MCF 10A (cell line): ENCODE measurements at places on chromosomes 2 and 18. TPM values are rescaled to one million over a fixed set of nuclear protein-coding genes. Genes with fewer than 3 reads are reported as not detected.

- no peak for DNase-seq
Measured at GRCh38 chr2:219183151-219183772, 5.2 kb downstream of the RETREG2 start.

LRP1B gene
- not detected in 2 replicates for total RNA-seq

DNA sequence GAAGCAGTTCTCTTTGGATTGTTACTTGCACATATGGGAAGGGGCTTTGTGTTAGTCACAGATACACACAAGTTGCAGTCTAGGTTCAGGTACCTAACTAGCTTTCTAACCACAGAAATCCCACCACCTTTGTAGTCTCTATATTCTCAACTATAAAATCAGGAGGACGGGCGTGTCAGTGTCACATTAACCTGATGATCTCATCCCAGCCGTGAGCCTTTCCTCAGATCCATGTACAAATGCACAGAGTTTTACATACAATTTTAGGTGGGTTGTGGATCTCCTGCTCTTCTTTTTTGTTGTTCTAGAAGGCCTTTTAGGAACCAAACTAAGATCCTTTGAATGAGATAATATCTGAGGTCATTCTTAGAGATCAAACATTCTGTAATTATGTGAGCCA lies 94.0 kb downstream of the ZNF532 start:
- no peak for DNase-seq

TWIST2 gene
- 30.2 and 31.6 TPM in 2 replicates for total RNA-seq

GRCh38 chr2:183035954-183036669 lies 2.1 kb downstream of the NCKAP1 start:
- no peak for DNase-seq

KCNS3 gene
- 0.84 and 1.7 TPM in 2 replicates for total RNA-seq

DNA sequence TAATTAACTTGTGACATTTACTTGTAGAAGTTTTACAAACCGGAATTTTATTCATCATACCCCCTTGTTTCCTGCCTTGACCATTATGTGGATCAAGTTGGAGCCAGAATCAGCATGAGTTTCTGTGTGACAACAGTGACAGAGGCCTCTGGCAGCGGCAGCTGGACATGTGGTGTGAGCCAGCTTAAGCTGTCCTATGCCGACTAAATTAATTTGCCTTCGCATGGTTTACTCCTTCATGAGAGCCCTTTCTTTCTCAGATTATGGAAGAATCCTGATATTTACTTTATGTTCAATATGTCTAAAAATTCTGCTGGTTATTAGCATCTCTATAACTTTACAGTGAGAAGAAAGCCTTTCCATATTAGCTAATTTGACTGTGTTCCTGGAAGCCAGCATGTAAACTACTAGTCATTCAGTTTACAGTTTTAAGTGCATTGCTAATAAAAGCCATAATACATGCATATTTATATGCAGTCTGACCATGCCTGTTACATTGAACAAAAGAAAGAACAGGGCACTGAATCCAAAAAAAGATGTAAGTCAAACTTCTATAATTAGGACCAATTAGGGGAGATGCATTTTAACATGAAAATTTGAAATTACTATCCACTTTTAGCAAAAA lies 495.8 kb upstream of the ACVR2A start:
- no peak for DNase-seq

- DNase-seq, result no peak
Measured at GRCh38 chr2:195269220-195269619, 387.8 kb upstream of the SLC39A10 start.

GRCh38 chr18:10374195-10374594 lies 80.2 kb upstream of the APCDD1 start:
- DNase-seq, result no peak

DNA sequence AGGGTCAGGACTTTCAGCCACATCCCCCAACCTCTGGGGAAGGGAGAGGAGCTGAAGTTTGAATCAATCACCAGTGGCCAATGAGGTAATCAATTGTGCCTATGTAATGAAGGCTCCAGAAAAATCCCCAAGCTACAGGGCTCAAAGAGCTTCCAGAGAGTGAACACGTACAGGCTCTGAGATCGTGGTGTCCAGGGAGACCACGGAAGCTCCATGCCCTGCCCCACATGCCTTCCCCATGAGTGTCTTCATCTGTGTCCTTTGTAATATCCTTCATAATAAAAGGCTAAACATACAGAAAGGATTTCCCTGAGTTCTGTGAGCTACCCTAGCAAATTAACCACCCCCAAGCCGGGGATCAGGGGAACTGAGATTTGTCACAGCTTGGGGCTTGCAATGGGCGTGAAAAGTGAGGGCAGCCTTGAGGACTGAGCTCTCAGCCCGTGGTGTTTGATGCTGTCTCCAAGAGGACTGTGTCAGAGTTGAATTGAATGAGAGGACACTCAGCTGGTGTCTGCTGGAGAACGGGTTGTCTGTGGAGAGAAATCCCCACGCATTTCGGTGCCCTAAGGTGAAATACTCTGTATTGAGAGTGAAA lies 25.5 kb upstream of the TUBB6 start:
- DNase-seq, result peak; percentile 37

DNA sequence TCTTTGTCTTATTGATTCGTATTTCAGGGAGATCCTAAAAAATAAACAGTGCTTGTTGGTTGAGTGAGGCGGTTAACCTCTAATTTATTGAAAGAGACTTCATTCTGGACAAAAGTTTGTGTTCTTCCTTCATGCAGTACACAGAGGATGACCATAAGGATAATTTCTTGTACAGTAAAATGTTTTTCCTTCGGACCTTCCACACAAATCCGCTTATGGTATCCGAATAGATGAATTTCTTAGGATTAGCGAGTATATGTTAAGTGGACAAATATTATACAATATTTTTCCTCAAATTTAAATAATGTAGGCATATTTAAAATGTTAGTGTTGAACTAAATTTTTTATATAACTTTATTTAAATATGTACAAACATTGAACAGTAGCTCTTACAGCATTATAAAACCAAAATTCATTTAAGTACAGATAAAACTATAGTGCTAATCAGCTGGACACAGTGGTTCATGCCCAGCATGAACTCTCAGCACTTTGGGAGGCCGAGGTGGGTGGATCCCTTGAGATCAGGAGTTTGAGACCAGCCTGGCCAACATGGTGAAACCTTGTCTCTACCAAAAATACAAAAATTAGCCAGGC lies 84.4 kb downstream of the LPIN1 start:
- no peak for DNase-seq

SERPINB13 gene
- 0.49 TPM in 1 of 2 replicates, not detected in the other for total RNA-seq

ANKRD36C gene
- 14.5 TPM in 2 replicates for total RNA-seq

DNA sequence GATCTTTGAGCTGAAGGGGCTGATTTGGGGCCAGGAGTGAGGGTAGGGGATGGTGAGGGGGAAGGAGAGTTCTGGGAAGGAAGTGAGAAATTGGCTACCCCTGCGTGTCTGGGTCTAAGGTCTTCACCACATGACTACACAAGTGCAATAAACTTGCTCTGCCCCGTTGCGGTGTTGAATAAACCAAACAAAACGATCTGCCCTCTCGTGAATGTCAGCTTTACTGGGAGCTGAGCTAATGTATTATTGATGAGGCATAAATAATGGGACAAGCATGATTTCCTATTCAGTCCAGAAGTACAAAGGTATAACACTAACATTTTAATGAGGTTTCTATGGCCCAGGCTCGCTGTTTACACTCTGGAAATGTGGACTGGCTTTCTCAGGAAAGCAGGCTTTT lies 8.0 kb upstream of the CFAP221 start:
- DNase-seq, result no peak

DNA sequence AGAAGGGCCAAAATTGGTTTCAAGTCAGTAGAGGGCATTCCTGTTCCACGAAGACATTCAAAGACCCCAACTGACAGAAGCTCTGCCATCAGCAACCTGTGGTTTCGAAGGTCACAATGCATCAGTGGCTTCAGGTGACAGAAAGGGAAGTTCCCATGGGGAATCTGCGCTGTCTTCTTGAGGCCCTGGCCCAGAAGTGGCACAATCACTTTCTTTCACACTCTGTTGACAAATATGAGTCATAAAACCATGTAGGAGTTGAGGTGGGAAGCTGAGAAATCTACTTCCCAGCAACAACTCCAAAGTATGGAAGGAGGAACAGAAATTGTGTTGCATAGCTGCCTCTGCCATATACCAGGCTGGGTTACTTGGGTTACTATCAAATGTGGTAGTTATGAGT lies 621.1 kb upstream of the FANCL start:
- DNase-seq, result no peak

AMER3 gene
- not detected in 2 replicates for total RNA-seq

GRCh38 chr18:64220941-64221340 lies 72.1 kb upstream of the LINC00305 start:
- no peak for DNase-seq

FASTKD1 gene
- total RNA-seq, result 34.5 and 39.9 TPM in 2 replicates

- no peak for DNase-seq
Measured at GRCh38 chr2:56476509-56477071, 292.8 kb downstream of the CCDC85A start.

PROC gene
- not detected in 2 replicates for total RNA-seq

PASK gene
- total RNA-seq, result 9.0 and 19.4 TPM in 2 replicates

PCARE gene
- total RNA-seq, result not detected in 2 replicates

GRCh38 chr2:127051116-127052056 lies 55.6 kb downstream of the BIN1 start:
- DNase-seq, result no peak

DNA sequence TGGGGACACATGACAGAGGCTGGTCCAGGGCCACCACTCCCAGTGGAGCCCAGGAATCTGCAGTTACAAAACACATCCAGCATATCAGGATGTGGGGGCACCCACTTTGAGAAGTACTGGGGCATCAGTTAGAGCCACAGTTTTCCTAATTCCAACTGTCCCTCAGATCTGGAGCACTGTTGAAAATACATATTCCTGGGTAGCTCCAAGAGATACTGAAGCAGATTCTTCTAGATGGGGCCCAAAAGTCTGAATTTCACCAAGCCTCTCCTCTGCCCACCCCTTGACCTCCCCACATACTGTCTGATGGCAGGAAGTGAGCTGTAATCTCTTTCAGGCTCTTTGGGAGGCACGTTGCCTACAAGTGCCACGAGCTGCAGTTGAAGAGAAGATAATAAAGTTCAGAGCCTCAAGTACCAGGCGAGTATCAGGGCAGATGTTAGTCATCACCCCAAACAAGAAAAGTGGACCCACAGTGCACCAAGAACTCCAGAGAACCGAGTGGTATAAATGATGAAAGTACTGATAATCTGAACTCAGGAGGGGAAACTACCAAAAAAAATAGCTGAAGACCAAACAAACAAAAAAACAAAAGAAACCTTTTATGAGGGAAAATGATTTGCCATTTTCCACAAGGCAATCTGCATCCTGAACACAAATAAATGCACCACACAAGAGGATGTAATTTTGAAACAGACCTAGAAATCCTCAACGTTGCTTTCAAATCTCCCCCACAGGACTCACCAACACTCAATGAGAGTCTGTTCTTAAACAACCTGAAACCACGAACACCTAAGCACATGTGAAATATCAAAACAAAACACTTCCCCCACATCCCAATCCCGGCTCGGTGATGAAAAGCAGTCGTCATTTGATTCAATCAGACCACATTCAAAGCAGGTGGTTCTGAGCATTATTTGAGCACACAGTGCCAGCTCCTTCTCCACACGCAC lies 98.7 kb downstream of the TCF4 start:
- DNase-seq, result no peak

DNA sequence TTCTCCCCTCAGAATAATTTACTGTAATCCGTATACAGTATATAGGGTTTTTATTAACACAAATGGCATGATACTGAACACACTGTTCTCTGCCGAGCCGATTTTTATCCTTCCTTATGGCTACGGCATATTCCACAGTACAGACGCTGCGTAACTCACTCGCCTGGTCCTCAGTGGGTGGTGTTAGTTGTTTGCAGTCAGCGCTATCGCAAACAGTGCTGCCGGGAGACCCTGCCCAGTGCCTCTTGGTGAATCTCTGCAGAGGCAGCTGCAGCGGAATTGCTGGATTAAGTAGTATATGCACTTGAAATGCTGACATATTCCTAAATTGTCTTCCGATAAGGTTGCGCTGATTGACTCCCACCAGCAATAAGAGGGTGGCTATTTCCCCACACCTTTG lies 73.9 kb downstream of the MARCO start:
- DNase-seq, result no peak

GRCh38 chr2:17387591-17387990 lies 130.6 kb downstream of the RAD51AP2 start:
- DNase-seq, result no peak

DNA sequence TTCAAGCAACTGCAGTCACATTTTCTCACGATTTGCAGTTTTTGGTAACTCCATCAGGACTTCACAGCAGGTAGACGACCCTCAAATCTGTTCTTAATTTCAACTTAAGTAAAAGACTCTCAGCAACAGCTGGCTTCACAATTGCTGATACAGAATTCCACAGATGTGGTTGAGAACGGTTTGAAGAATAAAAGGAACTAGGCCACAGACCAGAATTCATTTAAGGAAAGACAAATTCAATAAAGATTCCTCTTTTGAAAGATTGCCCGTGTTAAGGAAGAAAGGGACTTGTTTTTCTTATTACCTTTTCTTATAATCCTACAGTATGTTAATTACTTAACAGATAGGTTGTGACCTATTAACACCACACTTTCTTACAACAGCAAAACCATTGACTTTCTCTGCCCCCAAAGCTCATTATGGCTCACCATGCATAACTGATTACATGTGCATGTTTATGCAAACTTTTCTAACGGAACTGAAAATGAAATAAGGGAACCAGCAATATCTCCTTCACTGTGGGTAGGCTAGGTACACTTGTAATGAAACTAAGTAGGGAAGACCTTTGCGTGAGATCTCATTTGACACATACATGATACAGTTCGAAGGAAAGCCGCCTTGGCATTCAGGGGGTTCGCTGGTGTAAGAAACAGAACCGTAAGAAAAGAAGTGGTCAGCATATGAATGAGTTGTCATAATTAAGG lies 4.7 kb upstream of the ZNF516 start:
- DNase-seq, result no peak

ACOXL gene
- not detected in 2 replicates for total RNA-seq

DNA sequence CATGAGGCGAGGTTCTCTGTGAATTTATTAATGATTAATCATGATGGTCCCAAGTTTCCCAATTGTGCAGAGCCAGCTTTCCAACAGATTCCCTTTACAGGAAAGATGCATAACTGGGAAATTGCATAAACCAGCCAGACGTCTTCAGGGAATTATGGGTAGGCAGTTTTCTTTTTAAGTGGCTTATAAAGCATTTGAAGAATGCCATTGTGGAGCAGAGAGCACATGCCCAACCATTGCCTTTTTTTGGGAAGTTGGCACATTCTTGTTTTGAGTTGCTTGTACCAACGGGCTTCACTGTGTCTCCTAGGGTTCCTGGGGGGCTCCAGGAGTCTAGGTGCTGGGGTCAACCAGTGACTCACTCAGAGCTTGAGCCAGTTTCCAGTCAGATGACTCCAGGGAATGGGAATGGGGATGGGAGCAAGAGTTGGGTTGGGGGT lies 231.7 kb upstream of the FOSL2 start:
- peak; percentile 82 for DNase-seq
